Activated naive CD8-positive, alpha-beta T cell treated with anti-CD3 and anti-CD28 coated beads, Interleukin-2, amount 50 U/mL, for 16 hours (primary cell): ENCODE measurements at places on chromosomes 3 and 15.

- DNase-seq: no peak
These were observed 220.9 kb downstream of the ATP8B4 start for GRCh38 chr15:49898097-49898496.

DNA sequence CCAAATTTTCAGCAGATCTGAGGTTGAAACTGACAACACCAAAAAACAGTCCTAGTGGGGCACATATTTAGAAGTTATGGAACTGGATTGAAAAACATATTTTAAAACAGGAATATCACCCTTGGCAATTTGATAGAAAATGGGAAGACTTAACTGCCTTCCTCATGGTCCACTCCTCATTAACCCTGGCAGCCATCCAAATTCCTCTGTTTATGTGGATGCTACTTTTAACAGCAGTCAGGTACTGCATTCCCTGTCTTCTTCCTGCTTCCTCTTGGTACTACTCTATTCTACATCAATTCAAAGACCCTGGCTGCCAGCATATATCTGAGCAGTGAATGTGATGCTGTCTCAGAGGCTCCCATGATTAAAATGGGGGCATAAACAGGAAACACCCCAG is 54.3 kb downstream of the PDE8A start:
- no peak for DNase-seq

- no peak for DNase-seq
These were observed 34.1 kb upstream of the POLG start for GRCh38 chr15:89368566-89369223.

- DNase-seq: no peak
These were observed 219.5 kb upstream of the GAP43 start for GRCh38 chr3:115403786-115404185.

GRCh38 chr3:43285644-43286043 is 696 bp upstream of the SNRK start:
- no peak for DNase-seq

DNA sequence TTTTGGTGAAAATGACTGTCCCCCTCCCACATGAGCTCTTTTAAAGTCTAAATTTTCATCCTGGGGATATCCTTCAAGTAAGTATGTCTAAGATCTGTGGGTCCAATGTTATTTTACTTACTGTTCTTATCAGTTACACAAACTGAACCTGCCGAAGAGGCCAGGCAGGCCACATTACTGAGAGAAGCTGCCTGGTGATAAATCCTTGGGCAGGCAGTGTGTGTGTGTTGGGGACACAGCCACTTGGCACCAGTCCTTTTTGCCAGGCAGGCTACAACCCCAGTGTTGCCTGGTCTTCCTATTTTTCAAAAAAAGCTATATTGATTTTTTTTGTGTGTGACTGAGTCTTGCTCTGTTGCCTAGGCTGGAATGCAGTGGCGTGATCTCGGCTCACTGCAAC is 50.6 kb upstream of the RASA2 start:
- no peak for DNase-seq

DNA sequence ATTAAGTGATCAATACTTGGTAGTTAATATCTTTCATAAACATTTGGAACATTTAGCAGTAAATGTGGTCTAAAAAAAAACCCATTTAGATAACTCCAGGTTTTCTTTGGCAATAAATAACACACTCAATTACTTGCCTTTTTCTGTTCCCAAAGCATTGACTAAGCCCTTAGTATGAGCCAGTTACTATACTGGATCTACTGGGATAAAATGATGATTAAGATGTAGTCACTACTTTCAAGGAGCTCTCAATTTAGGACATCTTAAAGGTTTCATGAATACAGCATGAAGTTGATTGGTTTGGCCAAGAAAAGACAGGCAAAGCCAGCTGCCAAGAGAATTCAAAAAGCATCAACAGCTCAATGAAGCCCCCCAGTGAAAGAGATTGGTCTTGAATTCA is 250.9 kb downstream of the EPHA3 start:
- DNase-seq: no peak

DNA sequence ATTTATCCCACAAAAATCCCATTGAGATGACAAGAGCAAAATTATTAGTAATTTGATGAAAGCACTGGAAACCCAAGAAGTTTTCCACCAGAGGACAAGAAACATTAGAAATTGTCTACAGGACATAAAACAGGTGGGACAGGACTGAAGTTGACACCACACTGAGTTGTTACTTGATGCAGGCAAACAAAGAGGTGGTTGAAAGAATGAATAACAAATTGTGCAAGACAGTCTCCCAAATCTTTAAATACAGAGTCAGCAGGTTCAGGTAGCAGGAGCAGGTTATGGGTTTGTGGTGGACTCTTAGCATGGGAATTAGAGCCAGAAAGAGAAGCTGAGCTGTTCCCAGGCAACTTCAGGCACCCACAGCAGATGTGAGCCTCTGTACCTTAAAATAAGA is 30.3 kb upstream of the ARRDC4 start:
- no peak for DNase-seq

- DNase-seq: no peak
These were observed 28.9 kb upstream of the ACP3 start for GRCh38 chr3:132288357-132288756.

GRCh38 chr15:85517086-85517485 is 136.7 kb downstream of the AKAP13 start:
- no peak for DNase-seq

DNA sequence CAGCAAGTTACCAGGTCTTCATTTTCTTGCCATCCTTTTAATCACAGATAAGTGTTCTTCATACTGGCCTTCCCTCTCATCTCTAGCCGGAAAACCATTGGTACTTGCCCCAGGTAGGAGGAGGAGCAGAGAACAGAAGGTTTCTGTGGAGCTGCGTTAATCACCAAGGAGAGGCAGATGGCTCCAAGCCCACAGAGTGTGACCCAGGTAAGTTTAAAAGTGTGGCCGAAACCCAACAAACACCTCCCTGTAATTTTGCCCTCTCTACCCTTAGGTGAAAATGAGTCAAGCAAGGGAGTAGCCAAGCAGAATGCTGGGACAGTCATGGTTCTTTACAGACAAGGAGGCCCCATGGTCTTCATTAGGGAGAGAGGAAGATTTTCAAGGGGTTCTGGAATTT is 37.3 kb downstream of the NFKBIZ start:
- no peak for DNase-seq

DNA sequence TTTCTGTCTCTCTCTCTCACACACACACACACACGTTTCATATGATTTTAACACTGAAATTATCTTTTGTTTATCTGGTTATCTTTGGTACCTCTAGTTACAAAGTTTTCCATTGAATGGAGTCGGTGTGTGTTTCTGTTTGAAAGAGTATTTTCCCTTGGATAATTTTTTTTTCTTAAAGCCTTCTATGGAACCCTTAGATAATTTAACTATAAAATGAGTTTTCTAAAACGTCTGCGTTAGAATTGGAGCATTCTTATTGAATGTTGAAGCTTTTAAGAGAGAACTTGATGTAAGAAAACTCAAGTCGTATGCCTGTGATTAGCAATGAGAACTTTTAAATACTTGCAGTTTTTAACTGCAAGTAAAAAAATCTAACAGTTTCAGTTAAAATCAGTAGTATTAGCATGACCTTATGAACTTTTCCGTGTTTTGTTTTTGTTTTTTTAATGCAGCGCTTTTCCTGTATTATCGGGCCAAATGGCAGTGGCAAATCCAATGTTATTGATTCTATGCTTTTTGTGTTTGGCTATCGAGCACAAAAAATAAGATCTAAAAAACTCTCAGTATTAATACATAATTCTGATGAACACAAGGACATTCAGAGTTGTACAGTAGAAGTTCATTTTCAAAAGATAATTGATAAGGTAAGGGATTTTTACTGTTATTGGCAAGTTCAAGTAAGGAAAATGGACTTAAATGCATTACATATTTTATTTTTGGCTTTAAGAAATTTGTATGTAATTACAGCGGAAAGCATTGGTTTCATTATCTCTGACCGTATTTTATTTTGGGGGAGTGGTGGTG is 3.0 kb downstream of the SMC4 start:
- DNase-seq: no peak

DNA sequence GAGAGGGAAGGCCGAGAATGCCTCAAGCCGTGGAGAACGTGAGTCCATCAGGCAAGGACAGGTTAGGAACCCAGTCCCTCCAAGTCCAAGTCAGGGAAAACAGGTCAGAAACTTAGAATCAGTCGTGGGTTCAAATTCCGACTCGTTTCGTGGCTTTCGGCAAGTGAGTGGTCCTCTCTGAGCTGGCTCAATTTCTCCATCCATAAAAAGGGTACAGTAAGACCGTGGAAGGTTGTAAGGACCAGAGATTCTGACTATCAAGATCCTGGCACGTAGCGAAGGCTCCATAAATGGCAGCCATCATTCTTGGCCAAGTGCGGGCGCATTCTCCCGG is 604 bp upstream of the MED12L start:
- no peak for DNase-seq

GRCh38 chr15:62994439-62994838 is 48.1 kb upstream of the TPM1 start:
- no peak for DNase-seq

DNA sequence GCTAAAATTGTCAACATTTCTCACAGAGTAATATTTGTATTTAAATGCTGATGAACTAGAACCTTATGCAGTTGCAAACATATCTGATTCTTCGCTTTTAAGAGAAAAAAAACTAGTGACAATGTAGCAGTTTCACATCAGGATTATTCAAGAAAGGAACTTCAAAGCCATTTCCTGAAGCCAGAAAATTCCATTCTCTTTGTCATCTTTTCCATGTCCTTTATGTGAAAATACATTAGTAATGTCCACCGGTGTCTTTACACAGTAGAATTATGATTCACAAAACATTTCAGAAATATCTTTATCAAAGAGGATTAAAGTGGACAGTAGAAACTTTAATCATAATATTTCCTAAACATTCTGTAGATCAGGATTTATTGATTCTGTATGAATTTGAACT is 12.7 kb upstream of the LXN start:
- DNase-seq: no peak

DNA sequence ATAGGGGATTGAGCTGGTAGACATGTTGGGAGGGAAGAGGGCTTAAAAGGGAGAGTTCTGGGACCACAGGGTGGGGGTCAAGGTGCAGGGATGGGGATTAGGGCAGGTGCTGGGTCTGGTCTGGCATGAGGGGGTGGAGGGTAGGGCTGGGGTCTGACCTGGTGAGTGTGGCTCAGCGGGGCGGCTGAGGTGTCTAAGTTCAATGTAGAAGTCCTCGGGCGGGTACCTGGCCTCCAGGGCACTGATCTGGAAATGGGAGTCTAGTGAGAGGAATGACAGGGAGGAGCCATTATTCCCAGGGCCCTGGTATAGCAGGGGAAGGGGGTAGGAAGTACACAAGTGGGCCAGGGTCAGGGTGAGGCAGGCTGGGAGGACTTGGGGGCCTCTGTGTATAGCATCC is 39.6 kb downstream of the RAB11A start:
- DNase-seq: no peak

GRCh38 chr3:122691195-122691594 is 10.6 kb downstream of the PARP14 start:
- no peak for DNase-seq

DNA sequence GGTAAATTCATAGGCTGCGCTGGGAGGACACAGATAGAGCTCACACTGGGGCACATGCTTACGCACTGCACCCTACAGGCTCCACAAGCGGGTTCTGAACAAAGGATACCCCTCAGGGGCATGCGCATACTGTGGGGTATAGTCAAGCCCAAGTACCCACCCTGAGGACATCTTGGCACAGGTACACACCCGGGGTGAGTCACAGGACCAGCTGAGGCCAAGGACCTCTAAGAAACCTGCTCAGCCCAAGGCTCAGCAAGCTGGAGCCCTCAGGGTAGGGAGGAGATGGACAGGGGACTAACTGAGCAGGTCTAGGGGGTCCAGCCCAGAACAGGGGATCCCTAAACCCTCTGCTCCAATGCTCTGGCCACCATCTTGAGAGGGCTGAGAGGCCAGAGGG is 3.3 kb downstream of the SHISA5 start:
- no peak for DNase-seq

- no peak for DNase-seq
These were observed 538.1 kb downstream of the MAGI1 start for GRCh38 chr3:65500398-65501306.

- DNase-seq: no peak
These were observed 29.6 kb downstream of the TSEN2 start for GRCh38 chr3:12513694-12514446.

DNA sequence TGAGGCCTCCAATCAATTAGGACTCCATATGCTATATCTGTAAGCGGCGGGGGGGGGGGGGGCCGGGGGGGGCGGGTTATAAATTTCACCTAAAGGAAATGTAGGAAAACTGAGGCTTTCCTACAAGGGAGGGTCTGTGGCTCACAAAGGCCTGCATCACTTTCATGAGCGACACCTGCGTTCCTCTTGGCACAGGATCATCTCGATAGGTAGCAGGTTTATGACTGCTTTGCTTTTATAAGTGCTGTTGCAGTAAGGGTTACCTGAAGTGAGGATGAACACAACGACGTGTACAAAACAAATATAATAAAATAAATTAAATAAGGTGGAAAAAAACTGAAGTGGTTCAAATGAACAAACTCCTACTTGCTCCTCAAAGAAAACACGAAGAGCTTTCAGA is 194.3 kb downstream of the FOXP1 start:
- DNase-seq: no peak

GRCh38 chr3:9795207-9795606 is 2.3 kb downstream of the ARPC4 start:
- no peak for DNase-seq

- no peak for DNase-seq
These were observed 181.6 kb downstream of the ROBO1 start for GRCh38 chr3:79586232-79586631.

DNA sequence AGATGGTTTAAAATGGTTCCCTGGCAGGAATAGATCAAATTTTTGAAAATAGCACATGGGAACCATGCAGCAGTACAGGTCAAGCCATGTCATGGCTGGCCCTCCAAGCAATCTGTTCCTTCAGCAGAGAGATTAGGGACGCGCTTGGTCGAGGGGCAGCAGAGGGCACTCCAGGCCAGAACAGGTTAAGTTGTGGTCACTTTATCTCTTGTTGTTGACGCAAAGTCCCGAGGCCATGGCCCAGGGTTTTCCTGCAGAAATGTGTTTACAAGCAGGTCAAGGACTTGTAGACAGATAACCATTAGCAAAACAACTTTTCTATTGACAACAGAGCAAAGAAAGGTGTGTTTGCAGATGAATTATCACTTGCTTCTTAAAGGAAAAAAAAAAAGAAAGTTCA is 570.0 kb upstream of the NR2F2 start:
- no peak for DNase-seq

GRCh38 chr15:31925541-31925940 is 104.8 kb upstream of the CHRNA7 start:
- no peak for DNase-seq

DNA sequence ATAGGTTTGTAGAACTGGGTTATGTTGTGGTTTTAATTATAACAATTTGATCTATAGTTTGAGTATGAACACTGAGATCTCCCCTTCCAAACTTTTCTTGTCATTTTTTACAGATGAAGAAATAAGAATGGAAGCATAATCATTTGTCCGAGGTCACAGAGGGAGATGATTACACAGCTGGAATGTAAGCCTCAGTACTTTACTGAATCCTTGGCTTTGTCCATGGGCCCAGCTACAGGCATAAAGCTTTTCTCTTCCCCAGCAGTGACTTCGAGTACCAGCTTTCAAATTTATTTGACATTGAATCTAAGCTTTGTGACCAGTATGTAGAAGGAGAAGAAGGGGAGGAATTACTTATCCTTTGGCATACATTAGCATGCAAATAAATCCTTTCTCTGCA is 80.9 kb upstream of the DCBLD2 start:
- no peak for DNase-seq

- no peak for DNase-seq
These were observed 60.3 kb upstream of the PDZRN3 start for GRCh38 chr3:73685061-73685460.

- DNase-seq: no peak
These were observed 80.2 kb downstream of the FMN1 start for GRCh38 chr15:33114374-33114717.

GRCh38 chr3:152760024-152760563 is 74.8 kb upstream of the P2RY1 start:
- DNase-seq: no peak
